T-helper 2 cell treated with Interferon-gamma antibody and Interleukin-4, amounts not matched to agents 5 μg/mL and 100 μg/mL, for 36 hours (primary cell): ENCODE measurements at places on chromosomes 12 and 14.

DNA sequence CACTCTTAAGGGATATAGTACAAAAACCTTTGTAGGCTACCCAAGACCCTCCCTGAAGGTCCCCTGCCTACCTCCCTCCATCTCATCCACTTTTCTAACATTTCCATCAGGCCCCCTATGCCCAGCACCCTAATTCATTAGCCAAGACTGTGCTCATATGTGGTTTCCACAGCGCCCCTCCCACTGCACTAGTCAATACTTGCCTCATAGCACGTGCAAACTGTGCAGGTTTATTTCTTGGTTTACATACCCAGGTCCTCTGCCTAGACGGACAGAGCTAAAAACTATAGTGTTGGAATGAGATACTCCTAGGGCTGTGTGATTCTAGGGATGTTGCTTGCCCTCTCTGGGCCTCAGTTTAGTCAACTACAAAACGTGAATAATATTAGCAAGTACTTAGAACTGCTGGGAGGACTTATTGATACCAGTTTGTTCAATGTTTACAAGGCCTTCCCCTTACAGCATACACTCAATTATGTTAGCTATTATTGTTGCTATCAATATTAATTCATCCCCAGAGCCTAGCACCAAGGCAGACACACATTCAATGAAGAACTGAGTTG, 50.4 kb downstream of the NUAK1 start:
- no peaks in the 10 kb centered on the region for H3K36me3 ChIP-seq
- H3K27ac ChIP-seq, result no peak overlapping the region
- H3K4me1 ChIP-seq, result no peaks in the 10 kb centered on the region
- H3K4me3 ChIP-seq, result no peak overlapping the region

GRCh38 chr14:38367922-38368321, 112.0 kb upstream of the CLEC14A start:
- H3K36me3 ChIP-seq, result no peaks in the 10 kb centered on the region
- DNase-seq, result no peak
- H3K4me3 ChIP-seq, result no peak overlapping the region

GRCh38 chr14:78933948-78934524, 763.9 kb downstream of the NRXN3 start:
- no peak for DNase-seq
- H3K36me3 ChIP-seq, result no peaks in the 10 kb centered on the region

- H3K4me3 ChIP-seq, result no peak overlapping the region
- no peaks in the 10 kb centered on the region for H3K27me3 ChIP-seq
- no peak for DNase-seq
Observed at GRCh38 chr12:14937689-14938088, 648 bp downstream of the ERP27 start.

DNA sequence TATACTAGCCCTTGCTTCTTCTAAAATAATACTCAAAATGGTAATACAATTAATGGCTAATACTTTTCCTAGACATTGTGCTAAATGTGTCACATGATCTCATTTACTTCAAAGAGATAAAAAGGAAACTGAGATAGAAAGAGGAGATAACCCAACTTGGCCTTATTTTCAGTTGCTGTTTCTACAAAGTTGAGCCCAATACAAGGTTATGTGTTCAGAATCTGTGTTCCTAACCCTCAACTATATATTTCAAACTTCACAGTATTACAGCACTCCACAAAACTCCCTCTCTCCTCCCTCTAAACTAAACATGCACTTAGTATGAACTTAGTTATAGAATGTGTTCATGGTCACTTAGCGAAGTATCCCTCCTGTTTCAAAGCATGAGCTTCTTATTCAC, 277.9 kb downstream of the CCER1 start:
- no peaks in the 10 kb centered on the region for H3K27me3 ChIP-seq
- no peak overlapping the region for H3K4me3 ChIP-seq
- no peaks in the 10 kb centered on the region for H3K36me3 ChIP-seq

DNA sequence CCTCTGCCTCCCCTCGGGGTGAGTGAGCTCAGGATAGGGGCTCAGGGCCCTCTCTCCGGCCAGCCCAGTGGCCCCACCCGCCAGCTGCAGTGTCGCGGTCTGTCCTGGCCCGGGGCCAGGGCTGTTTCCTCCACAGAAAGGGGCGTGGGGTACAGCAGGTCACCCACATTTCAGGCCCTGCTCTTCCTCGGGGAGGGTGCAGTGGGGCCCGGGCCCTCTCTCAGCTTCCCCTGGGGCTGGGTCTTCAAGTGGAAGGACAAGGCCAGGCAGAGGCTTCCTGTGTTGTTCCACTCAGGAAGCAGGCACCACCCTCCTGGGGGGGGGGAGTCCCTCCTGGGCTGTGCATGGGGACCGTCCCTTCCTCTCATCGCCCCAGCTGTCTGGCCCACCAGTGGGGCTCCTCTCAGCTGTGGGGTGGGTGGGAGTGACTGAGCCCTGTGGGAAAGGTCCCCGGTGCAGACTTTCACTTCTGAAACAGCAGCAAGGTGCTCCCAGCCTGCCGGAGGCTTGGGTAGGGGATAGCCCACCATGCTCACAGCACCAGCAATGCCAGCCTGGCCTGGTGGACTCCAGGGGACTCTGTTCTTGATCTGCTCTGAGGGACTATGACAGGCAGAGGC, 3.7 kb downstream of the GPR132 start:
- peaks cover 35% of the 10 kb centered on the region for H3K36me3 ChIP-seq
- peak overlapping the region; percentile 92 for H3K4me3 ChIP-seq
- H3K27me3 ChIP-seq, result no peaks in the 10 kb centered on the region
- H3K4me1 ChIP-seq, result peaks cover 47% of the 10 kb centered on the region
- peak overlapping the region; percentile 90 for H3K27ac ChIP-seq

DNA sequence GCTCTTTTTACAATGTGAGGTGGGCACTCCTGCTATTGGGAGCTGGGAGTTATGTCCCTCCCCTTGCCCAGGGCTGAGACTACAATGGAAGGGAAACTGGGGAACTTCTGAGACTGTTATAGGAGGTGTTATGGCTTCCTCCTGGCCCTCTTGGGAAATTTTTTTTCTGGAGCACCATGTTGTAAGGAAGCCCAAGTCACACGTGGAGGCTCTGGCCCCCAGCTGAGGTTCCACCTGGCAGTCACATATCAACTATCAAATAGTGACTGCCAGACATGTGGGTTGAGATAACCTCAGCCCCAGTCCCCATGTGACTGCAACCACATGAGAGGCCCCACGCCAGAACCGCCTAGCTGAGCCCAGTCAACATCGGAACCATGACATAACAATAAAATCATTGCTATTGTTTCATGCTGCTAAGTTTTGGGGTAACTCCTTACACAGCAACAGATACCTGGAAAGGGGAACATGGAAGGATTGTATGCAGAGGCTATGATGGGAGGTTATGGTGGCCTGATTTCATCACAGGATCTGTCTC, 99.4 kb upstream of the NCOR2 start:
- no peak overlapping the region for H3K27ac ChIP-seq
- no peaks in the 10 kb centered on the region for H3K27me3 ChIP-seq
- no peaks in the 10 kb centered on the region for H3K4me1 ChIP-seq
- DNase-seq, result no peak

DNA sequence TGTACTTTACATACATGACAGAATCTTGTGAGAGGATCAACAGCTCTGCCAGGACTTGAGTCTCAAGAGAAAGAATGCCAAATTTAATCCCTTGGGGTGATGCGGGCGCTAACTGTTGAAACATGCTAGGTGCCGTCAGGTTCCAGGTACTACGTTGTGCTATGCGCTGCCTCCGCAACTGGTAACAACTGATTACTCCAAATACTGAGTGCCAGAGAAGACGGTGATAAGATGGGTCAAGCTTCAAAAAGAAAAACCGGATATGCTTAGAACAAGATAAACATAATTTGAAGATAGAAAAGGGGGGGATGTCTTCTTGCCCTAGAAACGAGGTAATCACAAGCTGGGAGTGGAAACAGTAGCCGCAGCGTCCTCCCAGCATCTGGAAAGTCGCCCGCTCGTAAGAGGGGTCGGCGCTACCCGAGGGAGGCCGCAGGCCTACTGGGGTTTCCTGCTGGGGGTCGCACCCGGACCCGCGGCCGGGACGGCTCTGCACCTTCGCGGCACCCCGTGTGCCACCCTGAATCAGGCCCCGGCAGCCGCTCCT, 678 bp downstream of the ZBTB25 start:
- H3K27ac ChIP-seq, result peak overlapping the region; percentile 98
- H3K4me1 ChIP-seq, result peaks cover 46% of the 10 kb centered on the region
- DNase-seq, result no peak

DNA sequence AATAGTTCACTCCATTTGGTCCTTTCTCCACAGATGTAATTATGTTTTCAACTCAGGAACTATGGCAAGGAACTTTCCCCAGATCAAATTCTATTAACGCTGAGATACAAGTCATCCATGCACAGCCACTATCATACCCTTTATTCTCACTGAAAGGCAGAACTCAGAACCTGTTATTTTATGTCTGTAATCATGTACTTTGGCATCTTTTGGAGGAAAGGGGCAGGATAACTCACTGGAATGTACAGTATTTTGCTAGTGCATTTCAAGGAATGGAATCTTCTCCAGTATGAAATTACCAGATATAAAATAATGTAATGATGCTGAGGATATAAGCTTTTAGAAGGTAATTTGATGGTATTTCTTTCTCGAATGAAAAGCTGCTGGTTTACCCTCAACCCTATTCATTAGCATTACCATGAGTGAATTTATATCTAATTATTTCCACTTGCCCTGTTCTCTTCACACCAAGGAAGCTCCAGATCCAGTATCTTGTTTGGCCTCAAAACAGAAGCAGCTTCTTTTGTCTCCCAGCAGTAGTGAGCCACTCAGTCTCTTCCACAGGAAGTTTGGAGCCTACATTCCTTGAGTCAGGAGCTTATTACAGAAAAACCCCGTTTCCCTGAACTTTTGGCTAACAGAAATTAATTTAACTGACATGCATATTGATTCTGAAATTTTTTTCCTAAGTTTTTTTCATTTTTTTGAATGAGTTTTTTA, 10.0 kb upstream of the AMHR2 start:
- no peak overlapping the region for H3K27ac ChIP-seq
- peaks cover 29% of the 10 kb centered on the region for H3K36me3 ChIP-seq
- no peaks in the 10 kb centered on the region for H3K27me3 ChIP-seq
- peaks cover 21% of the 10 kb centered on the region for H3K4me1 ChIP-seq
- H3K4me3 ChIP-seq, result no peak overlapping the region
- no peak for DNase-seq

GRCh38 chr12:110007881-110008280, 8.7 kb downstream of the ANKRD13A start:
- H3K4me3 ChIP-seq, result no peak overlapping the region
- DNase-seq, result no peak
- H3K4me1 ChIP-seq, result peaks cover 51% of the 10 kb centered on the region
- peak overlapping the region; percentile 22 for H3K27ac ChIP-seq
- peaks cover 49% of the 10 kb centered on the region for H3K36me3 ChIP-seq

- H3K36me3 ChIP-seq, result peaks cover 11% of the 10 kb centered on the region
- no peak for DNase-seq
- H3K4me3 ChIP-seq, result no peak overlapping the region
- H3K27me3 ChIP-seq, result no peaks in the 10 kb centered on the region
- H3K27ac ChIP-seq, result no peak overlapping the region
Observed at GRCh38 chr12:1373901-1374735, 220.3 kb downstream of the FBXL14 start.

DNA sequence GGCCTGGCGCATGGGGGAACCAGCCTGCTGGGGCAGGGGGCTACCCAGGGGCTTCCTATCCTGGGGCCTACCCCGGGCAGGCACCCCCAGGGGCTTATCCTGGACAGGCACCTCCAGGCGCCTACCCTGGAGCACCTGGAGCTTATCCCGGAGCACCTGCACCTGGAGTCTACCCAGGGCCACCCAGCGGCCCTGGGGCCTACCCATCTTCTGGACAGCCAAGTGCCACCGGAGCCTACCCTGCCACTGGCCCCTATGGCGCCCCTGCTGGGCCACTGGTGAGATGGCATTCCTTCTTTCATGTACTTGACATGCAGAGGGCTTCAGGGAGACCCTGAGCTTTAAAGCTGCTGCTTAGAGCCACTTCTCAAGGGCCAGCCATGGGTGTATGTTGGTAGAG, 9.0 kb downstream of the LGALS3 start:
- H3K27me3 ChIP-seq, result no peaks in the 10 kb centered on the region
- no peak for DNase-seq
- H3K4me1 ChIP-seq, result peaks cover 7% of the 10 kb centered on the region
- H3K4me3 ChIP-seq, result no peak overlapping the region

GRCh38 chr12:105419606-105420005, 89.1 kb downstream of the C12orf75 start:
- no peak overlapping the region for H3K27ac ChIP-seq
- H3K4me3 ChIP-seq, result no peak overlapping the region
- H3K4me1 ChIP-seq, result peaks cover 1% of the 10 kb centered on the region
- no peaks in the 10 kb centered on the region for H3K36me3 ChIP-seq
- H3K27me3 ChIP-seq, result peaks cover 4% of the 10 kb centered on the region

DNA sequence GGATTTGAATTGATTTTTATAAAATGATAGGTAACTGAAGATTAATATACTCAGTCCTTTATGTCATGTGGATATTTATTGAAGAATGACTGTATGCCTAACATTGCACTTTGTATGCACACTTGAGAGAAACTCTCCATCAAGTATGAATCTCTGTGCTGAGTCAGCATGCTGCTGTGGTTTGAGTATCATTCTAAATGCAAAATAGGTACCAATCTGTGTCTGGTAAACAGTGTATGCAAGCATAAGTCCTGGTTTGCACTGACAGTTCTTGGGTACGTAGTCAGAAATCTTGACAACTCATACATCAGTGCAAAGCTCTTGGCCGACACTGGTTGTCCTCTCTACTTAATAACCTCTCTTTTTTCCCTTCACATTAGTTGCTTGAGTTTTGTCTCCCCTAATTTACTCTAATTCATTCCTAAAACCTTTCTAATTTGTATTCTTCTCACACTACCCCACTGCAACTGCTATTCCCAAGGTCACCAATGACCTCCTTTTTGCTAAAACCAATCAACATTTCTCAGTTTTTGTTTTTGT, 21.8 kb downstream of the MGAT4C start:
- H3K27me3 ChIP-seq, result no peaks in the 10 kb centered on the region
- H3K27ac ChIP-seq, result no peak overlapping the region
- H3K36me3 ChIP-seq, result no peaks in the 10 kb centered on the region
- H3K4me3 ChIP-seq, result no peak overlapping the region

GRCh38 chr12:110266980-110267620, 13.9 kb upstream of the ATP2A2 start:
- no peaks in the 10 kb centered on the region for H3K4me1 ChIP-seq
- H3K27ac ChIP-seq, result no peak overlapping the region
- H3K4me3 ChIP-seq, result no peak overlapping the region
- H3K36me3 ChIP-seq, result no peaks in the 10 kb centered on the region
- H3K27me3 ChIP-seq, result peaks cover 35% of the 10 kb centered on the region
- no peak for DNase-seq

DNA sequence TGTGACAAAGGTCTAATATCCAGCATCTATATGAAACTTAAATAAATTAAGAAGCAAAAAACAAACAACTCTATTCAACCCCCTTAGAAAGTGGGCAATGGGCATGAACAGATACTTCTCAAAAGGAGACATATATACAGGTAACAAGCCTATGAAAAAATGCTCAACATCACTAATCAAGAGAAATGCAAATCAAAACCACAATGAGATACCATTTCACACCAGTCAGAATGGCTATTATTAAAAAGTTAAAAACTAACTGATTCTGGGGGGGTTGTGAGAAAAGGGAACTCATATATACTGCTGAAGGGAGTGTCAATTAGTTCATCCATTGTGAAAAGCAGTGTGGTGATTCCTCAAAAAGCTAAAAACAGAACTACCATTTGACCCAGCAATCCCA, 198.9 kb downstream of the BMP4 start:
- no peaks in the 10 kb centered on the region for H3K36me3 ChIP-seq
- no peak overlapping the region for H3K27ac ChIP-seq
- H3K27me3 ChIP-seq, result no peaks in the 10 kb centered on the region
- no peaks in the 10 kb centered on the region for H3K4me1 ChIP-seq
